ENCODE measurements at places on chromosomes 3 and 15.

DNA sequence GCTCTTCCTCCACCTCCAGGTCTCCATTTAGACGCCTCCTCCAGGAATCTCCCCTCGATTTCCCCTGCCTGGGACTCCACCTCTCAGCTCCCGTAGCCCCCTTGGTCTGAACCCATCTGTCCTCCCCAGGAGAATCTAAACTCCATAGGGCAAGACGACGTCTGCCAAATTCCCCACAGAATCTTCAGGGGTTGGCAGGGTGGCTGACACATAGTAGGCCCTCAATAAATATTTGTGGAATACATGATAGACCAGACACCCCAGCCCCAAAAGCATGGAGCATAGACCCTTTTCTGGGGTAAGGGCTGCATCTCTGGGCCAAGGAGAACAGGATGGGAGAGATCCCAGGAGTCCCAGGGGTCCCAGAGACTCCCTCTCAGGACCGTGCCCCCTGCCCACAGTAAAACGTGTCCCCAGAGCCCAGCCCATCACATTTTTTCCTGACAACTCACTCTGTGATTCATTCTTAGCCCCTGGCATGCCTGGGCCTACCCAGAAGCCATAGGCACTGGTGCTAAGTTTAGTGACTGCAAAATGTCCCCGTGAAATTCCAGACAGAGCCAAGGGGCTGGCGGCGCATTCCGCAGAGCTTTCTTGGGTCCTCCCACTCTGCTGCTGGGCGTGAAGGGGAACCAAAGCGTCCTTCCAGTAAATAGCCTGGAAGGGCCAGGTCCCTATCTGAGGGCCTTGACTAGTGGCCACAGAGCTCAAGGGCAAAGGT is 78.0 kb upstream of the SLC6A6 start:
- no peak for DNase-seq

- peak; percentile 81 for DNase-seq
Observed at GRCh38 chr15:90838139-90838538, 30.2 kb upstream of the FURIN start.

DNA sequence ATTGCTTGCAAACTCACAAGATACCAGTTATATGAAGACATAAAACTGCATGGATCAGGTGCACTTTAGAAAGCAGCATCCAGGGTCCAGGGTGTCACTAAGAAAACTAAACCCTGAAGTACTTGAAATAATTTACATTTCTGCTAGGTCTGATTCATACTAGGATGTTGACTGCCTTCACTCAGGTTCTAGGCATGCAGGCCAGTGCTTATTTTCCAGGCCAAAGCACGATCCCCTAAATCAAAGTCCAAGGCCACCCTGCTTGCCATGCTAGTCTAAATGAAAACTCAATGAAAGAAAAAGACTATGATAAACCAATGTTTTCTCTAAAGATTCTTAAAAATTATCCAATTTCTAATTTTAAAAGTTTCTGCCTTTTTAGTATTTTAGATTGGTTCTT is 49.4 kb downstream of the GREM1 start:
- no peak for DNase-seq

GRCh38 chr3:71047616-71048531 is 535.7 kb downstream of the FOXP1 start:
- DNase-seq = no peak

GRCh38 chr3:154120961-154121700 is at the start of gene ARHGEF26:
Gene ARHGEF26, plus strand, starts transcription at chr3:154121390. Its CDS starts 603 bp downstream, at chr3:154121993.
- peak; percentile 52 for DNase-seq

- DNase-seq = peak; percentile 72
Observed at GRCh38 chr3:72437661-72438406, 410.4 kb downstream of the SHQ1 start.

DNA sequence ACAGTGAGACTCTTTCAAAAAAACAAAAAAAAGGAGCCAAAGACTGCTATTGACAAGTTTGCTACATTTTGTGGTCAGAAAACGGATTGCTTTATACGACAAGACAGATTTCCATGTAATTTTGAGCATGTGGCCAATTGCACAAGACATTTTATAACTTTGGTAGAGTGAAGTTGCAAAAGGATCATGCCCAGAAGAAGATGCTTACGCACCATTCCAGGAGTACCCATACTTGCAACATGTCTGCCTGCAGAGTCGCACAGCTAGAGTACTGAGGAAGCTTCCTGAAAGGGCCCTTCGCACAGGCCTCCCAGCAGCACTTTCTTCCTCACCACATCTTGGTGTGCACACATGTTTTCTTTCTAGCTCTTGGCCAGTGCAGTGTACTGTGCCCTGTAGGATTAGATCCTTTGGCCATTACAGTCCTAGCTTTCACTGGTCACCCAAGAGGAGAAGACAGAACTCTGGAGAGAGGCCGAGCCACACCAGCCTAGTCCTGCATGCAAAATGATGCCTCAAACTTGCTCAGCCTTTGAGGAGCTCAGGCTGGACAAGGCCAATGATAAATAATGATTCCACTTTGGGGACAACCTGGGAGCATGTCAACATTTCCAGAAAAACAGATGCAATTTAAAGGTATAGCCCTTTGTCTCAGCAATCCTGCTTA is 11.7 kb downstream of the CHDH start:
- peak; percentile 90 for DNase-seq

DNA sequence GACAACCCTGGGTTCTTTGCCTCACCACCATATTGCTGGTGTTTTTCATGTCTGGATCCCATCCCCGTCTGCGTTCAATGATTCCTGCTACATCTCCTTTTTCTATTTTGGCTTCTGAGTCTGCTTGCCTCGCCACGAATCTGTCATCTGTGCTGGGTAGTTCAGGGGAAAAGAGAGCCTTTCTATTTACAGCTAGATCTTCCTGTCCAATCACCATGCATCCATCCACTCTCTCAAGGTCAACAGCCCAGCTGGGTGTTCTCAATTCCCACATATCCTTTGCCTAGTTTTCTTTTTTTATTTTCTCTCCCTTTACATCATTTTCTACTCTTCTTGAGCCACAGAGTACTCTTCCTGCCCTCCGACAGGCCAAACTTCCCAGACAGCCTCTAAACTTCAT is 104.8 kb upstream of the RAD18 start:
- no peak for DNase-seq

GRCh38 chr3:127196466-127197299 is 3.8 kb downstream of the PRR23E start:
- DNase-seq = no peak

- no peak for DNase-seq
Observed at GRCh38 chr3:174218016-174218415, 641.1 kb upstream of the NAALADL2 start.

DNA sequence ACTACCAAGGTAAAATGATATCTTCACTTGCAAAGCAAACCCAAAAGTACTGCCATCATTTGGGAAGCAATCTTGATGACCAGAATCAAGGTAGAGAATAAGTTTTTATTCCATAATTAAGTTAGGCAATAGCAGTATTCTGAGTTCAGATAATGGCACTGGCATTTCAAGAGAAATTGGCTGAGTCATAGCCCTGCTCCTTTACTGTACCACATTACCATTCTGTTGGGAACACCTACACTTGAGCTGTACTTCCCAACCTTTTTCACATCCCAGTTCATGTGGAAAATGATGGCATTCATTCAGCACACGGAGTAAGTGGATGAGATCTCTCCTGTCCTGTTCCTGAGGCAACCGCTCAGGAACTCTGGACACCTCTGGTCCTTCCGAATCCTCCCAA is 311.6 kb upstream of the TPRG1 start:
- no peak for DNase-seq

- no peak for DNase-seq
Observed at GRCh38 chr15:22981051-22981840, 1.1 kb upstream of the CYFIP1 start.

GRCh38 chr3:111197485-111197884 is 125.9 kb downstream of the NECTIN3 start:
- DNase-seq = no peak

- peak; percentile 42 for DNase-seq
Observed at GRCh38 chr3:4752201-4753072, 226.8 kb upstream of the BHLHE40 start.
